Cortex of kidney (tissue), 1 donor: ENCODE measurements at places on chromosomes 1 and 21.

DNA sequence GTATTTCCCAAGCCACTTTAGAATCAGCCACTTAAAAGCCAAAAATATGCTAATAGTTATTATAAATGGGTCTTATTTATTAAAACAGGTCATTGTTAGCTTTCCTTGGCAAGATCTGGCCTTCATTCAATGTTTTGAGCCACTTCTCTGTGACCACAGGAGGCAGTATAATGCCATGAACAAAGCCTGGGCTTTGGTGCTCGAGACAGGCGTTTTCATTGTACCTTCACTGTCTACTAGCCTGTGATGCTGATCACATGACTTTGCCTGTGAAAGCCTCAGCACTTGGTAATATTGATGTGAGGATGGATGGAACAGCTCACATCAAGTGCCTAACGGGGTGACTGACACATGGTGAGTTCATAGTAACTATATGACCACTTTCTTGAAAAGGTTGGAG lies 217.0 kb downstream of the RWDD3 start:
- DNase-seq = no peak

DNA sequence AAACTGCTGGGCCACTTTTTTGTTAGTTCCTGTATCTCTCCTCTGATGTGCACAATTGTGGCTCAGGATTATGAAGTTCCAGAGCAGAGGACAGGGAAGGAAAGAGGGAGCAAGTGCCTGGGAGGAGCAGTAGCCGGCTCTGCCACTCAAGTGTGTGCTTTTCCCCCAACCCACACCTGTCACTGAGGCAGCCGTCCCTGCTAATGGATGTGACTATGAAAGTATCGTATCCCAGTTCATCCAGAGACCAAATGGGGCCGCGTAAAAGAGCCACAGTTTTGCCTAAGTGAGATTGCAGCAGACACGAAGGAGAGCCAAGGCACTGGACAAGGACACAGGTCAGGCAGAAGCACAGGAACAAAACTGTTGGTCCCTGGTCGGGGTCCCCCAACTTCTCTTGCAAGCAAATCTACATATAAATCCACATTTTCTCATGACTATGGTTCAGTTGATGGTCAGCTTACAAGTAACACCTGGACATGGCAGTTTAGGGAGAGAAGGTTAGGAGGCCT lies 204.7 kb downstream of the RHOU start:
- no peak for DNase-seq

GRCh38 chr1:7488475-7488842 lies 282.6 kb upstream of the VAMP3 start:
- DNase-seq = no peak

DNA sequence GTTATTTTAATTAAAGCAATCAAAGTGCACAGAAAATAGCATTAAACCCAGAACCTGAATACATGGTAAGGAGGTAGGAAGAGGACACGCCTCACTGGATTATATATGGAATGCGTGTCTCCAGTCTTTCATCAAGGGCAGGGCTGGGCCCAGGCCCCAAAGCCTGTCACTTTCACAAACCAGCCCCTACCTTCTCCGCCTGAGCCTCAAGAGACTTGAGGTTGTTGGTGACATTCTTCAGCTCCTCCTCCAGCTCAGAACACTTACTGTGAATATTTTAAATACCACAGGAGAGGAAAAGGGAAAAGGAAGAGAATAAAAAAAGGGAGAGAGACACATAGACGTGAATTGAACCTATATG lies 16.3 kb upstream of the NUP210L start:
- no peak for DNase-seq

GRCh38 chr1:67630438-67631045 lies 54.5 kb upstream of the GADD45A start:
- no peak for DNase-seq

- DNase-seq = no peak
Observed at GRCh38 chr1:184051138-184051484, 419 bp upstream of the TSEN15 start.

GRCh38 chr1:32427264-32427963 lies 33.2 kb upstream of the BSDC1 start:
- DNase-seq = no peak

- no peak for DNase-seq
Observed at GRCh38 chr1:185646202-185646683, 87.9 kb upstream of the HMCN1 start.

DNA sequence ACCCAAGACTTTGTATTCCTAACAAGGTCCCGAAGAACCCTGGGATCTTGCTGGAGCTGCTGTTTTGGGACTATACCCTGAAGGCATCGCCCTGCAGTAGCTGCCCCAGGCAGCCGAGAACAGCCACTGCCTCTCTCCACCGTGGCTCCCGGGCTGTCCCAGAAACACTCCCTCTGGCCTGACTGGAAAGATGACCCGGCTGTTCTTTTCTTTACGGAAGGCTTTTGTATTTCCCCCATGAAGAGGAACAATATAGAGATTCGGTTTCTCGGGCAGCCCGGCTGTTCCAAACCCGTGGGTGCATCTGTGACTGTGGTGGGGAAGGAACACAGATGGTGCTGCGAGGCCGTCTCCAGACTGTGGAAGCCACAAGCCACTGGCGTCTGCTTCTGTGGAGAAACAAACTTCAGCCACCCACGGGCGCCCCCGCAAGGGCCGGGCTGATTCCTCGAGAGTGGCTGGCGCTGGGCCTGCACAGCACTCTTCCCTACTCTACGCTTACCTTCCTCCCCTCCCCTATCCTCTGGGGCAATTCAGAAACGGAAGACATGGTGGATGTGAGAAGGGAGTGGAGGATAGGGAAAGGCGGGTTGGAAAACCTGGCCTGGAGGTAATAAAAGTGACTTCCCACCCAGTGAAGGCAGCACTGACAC lies 33.7 kb upstream of the VASH2 start:
- DNase-seq = no peak

GRCh38 chr1:214126697-214127146 lies 138.9 kb downstream of the PROX1 start:
- no peak for DNase-seq

DNA sequence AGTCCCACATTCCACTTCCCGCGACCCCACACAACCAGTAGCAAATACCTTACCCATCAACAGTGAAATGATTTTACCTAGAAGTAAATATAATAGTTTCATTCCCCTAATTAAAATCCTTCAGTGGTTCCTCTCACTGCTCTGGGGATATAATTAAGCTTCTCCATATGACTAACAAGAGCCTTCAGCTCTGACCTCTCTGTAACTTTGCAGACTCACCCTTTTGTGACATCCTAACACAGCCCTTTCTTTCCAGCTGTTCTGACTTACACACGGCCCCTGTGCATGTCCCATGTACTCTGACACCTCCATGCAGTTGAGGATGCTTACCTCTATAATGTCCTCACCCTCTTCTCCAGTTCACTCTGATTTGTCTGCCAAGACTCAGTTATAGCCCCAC lies 137.3 kb upstream of the SPAG17 start:
- DNase-seq = no peak

GRCh38 chr1:184861755-184862336 lies 107.2 kb upstream of the EDEM3 start:
- no peak for DNase-seq

GRCh38 chr1:24965571-24965930 lies 35.5 kb upstream of the RUNX3 start:
- DNase-seq = no peak

GRCh38 chr21:17495680-17496079 lies 17.2 kb upstream of the CXADR start:
- no peak for DNase-seq

DNA sequence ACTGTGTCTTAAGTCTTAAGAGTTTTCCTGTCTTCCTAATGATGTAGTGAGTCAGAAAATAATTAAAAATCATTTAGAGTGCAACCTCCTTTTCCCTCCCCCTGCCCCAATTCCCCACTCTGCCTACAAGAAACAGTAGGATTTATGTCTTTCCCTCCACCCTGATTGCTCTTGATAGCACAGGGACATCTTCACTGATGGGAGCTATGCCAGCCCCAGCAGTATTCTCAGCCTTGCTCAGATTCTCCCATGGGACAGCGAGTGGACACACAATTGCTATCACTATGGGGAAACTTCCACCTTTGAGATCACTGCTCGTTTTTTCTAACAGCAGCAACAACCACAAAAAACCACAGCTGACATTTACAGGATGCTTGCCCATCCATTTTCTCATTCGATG lies 216.6 kb upstream of the PLXNA2 start:
- no peak for DNase-seq

- no peak for DNase-seq
Observed at GRCh38 chr1:30735668-30736498, 12.5 kb upstream of the MATN1 start.

- DNase-seq = no peak
Observed at GRCh38 chr1:115469703-115470476, 131.8 kb upstream of the NGF start.

GRCh38 chr1:1421147-1421906 lies at the start of gene ANKRD65:
Gene ANKRD65, minus strand, starts transcription at chr1:1421276. Its CDS starts 271 bp downstream, at chr1:1421005.
- DNase-seq = no peak

DNA sequence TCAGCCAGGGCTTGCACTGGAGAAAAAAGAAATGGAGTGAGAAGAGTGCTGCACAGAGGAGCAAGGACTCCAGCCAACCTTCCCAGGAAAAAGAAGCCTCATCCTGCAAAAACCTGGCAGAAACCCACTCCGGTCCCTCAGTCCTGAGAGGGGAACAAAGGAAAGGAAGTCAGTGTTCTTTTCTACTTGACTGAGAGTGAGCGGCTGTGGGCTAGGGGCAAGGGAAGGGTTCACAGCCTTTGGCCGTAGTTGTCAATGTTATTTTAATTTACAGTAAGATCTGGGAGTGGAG lies 8.9 kb upstream of the GOLT1A start:
- no peak for DNase-seq

GRCh38 chr1:183029591-183030000 lies 6.4 kb downstream of the LAMC1 start:
- DNase-seq = no peak

DNA sequence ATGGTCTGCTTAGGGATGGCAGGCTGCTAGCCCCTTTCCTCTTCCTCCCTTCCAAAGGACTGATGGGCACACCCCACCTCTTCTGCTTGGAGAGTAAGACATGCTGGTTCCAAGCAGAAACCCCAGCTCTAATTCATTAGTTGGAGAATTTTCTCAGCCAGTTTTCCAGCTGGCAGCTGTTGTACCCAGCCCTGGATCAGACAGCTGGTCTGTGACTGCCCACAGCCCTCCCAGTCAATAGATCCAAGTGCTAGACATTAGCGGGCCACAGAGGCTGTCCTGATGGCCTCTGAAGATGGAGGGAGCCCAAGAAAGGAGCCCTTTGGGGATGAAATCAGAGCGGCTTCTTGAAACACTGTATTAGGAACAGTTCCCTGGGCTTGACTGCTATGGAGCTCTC lies 35.8 kb downstream of the ACOT11 start:
- DNase-seq = no peak

DNA sequence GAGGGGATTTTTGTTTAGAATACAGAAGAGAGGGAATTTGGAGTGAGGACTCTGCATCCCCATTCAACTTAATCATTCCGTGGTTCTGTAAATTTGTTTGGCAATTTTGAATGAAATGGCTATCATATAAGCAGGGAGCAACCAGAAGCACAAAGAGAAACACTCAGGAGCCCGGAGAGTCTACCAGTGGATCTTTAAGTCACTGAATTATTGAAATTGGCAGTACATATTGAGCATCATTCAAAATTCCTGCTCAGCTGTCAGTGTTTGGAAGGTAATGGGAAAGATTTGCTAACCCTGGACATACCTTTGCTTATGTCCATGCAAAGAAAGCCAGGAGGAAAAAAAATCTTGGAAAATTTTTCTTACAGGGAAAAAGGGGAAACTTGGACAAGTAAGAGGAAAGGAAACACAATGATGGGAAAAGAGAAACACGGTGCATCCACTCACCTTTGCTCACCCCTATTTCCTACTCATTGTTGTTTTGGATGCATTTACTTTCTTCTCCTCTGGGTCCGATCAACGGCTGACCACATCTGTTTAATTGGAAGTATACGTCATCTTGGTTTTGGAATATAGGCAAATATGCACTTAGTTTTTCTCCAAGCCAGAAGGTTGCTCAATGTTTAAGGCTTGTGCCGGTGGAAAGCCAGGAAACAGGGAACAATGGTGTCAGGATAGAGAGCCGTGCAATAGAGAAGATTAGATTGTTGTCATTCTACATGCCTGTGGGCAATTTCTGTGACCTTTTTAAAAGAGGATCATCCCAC lies 243.0 kb upstream of the LYPLAL1 start:
- no peak for DNase-seq

DNA sequence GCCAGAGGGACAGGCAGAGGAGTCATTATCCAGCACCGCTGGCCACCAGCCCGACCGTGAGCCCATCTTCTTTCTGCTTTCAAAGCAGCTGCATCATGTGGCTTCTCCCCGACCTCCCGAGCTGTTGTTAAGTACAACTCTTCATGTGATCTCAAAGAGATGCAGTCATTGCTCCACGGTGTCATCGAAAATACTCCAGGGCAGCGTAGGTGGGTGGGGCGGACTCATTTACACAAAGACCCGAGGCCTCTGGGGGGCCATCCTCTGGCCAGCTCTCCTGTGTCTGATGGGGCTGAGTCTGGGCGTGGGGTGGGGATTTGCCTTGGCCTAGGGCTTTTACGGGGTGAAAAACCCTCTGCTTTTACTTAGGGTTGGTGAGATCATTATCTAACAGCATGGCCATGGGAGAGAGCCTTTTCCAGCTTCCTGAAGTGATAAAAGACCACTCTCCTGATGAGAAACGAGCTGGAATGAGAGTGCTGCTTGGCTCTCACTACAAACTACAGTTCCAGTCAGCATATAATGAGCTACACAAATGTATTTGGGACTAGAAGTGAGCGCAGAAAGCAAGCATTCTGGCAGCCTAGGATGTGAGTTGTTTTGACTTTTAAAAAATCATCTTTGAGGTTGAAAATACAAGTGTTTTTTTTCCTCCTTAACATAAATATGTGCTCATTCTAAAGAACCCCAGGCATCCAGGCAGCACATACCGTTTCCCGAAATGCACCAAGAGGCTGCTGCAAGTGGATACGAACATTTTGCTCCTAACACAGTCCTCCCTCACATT lies 165.0 kb downstream of the RHOU start:
- no peak for DNase-seq

- no peak for DNase-seq
Observed at GRCh38 chr1:234154320-234155251, 218.7 kb upstream of the COA6 start.

- no peak for DNase-seq
Observed at GRCh38 chr1:234527346-234527745, 48.4 kb upstream of the TARBP1 start.

- no peak for DNase-seq
Observed at GRCh38 chr1:180135535-180135934, 19.1 kb upstream of the QSOX1 start.

GRCh38 chr1:168386949-168387586 lies 106.4 kb downstream of the TBX19 start:
- DNase-seq = no peak
